ENCODE measurements at places on chromosomes 13 and 19. TPM values are rescaled to one million over a fixed set of nuclear protein-coding genes. Genes with fewer than 3 reads are reported as not detected.

- DNase-seq = no peak
- no peak overlapping the region for H3K27ac ChIP-seq
- H3K4me1 ChIP-seq = peaks cover 2% of the 10 kb centered on the region
- no peaks in the 10 kb centered on the region for H3K27me3 ChIP-seq
These were observed 23.8 kb downstream of the PEPD start for GRCh38 chr19:33497778-33498175.

The ACP4 gene
- not detected for total RNA-seq

GRCh38 chr13:100178309-100178708, 89.4 kb downstream of the PCCA start:
- peaks cover 12% of the 10 kb centered on the region for H3K4me1 ChIP-seq
- H3K27me3 ChIP-seq = no peaks in the 10 kb centered on the region
- no peak overlapping the region for H3K4me3 ChIP-seq
- H3K36me3 ChIP-seq = no peaks in the 10 kb centered on the region
- no peak for DNase-seq
- no peak overlapping the region for H3K27ac ChIP-seq

DNA sequence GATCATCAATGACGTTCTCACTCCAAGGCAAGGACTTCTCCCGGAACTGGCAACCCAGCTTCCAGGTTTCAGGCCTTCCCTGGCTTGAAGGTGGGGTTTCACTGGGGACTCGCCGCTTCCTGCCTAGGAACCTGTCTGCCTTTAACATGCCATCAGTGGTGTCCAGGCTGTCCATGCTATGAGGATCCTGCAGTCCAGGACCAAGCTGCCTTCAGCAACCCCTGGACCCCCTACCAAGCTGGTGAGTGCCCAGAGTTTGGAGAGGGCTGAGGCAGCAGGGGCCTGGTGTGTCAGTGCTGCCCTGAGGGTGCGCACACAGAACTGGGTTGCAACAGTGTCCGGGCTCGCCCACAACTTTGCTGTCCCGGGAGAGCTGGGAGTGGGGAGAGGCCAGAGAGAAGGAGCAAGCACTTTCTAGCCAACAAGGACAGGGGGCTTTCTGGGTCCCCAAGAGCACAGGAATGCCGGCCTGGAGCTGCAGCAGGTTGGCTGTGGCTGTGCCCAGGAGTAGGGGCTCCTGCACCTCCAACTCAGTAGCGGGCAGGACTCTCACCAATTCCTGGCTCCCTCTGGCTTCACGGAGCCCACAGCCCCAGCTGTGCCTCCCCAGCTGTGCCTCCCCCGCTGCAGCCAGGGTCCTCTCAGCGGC, 1563.2 kb upstream of the MIR17HG start:
- H3K4me3 ChIP-seq = no peak overlapping the region
- no peak overlapping the region for H3K27ac ChIP-seq
- H3K4me1 ChIP-seq = no peaks in the 10 kb centered on the region
- no peaks in the 10 kb centered on the region for H3K36me3 ChIP-seq
- DNase-seq = no peak

GRCh38 chr13:50911937-50912795, 2.6 kb downstream of the RNASEH2B start:
- H3K36me3 ChIP-seq = peaks cover 27% of the 10 kb centered on the region
- peaks cover 71% of the 10 kb centered on the region for H3K4me1 ChIP-seq
- H3K4me3 ChIP-seq = peak overlapping the region; percentile 93

All from activated CD4-positive, alpha-beta T cell treated with anti-CD3 and anti-CD28 coated beads, Interleukin-2, amount 10 ng/mL, durations not matched to agents 7 days and 5 days (primary cell).